ENCODE measurements at places on chromosomes 4 and X.

GRCh38 chr4:21198683-21199082 is 498.4 kb downstream of the PACRGL start:
- no peak for DNase-seq

DNA sequence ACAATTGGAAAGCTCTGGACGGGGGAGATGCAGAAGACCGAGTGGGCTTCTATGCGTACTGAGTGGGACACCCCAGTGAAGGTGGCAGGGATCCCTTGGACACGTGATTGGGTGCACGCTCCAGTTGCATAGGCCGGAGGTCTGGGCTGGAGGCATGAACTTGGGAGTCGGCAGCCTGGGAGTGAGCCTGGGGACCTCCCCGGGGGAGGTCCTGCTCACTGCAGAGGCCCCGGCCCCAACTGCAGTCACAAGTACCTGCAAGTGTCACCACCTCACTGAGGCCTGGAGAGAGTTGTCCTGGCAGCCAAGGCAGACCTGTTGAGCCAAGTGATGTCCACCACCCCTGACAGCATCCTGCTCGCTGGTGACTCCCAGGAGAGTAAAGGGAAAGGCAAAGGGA is 49.3 kb upstream of the HMX1 start:
- no peak for DNase-seq

GRCh38 chr4:76527666-76528065 is 92.6 kb downstream of the SHROOM3 start:
- no peak for DNase-seq

GRCh38 chr4:189765736-189766135 is 174.9 kb upstream of the FRG1 start:
- no peak for DNase-seq

- DNase-seq = no peak
These were observed 84.1 kb downstream of the NHS start for GRCh38 chrX:17459008-17459611.

DNA sequence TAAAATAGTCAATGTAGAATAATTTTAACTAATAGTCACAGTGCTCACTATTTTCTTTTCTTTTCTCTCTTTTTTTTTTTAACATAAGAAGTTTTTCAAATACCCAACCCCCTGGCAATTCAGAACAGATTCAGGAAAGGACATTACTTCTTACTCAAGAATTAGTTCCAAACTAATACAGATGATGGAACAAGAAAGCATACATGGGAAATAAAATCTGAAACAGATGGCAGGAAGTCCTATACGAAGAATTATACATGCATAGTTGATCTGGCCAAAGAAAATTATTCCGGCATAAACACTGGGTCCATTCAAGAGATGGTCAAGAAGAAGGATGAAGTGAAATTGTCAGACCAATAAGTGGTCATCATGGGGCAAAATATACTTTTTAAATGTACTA is 614.4 kb upstream of the INTU start:
- DNase-seq = no peak

- DNase-seq = no peak
These were observed 230.4 kb downstream of the DTHD1 start for GRCh38 chr4:36511785-36512184.

DNA sequence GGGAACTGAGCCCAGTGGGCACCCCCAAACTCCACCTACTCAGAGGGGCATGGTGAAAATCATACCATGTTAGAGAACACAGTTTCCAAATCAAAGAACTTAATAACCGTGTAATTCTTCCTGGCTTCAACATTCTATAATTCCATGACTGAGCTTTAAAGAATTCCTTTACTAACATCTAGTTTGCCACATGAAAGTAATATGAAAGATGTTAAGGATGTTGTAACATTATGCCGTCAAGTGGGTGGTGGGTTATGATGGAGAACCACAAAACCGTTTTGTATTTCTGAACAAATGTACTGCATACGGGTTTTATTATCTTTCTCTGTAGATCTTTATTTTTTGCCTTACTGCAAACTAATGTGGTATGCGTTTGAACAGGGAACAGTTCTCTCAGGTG is 549.0 kb upstream of the MAGEB2 start:
- DNase-seq = no peak

DNA sequence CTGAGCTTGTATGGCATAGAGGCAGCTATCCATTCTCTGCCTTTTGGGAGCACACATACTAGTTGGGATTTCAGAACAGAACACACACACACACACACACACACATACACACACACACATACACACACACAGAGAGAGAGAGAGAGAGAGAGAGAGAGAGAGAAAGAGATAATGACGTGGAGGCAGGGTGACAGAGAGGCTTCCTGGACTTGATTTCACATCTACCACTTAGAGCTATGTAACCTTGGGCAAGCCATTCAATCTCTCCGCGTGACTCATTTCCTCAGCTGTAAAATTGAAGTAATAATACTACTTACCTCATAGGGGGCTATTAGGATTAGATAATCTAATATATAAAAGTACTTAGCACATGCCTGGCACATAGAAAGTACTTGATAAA is 12.3 kb upstream of the GRIA3 start:
- DNase-seq = no peak

DNA sequence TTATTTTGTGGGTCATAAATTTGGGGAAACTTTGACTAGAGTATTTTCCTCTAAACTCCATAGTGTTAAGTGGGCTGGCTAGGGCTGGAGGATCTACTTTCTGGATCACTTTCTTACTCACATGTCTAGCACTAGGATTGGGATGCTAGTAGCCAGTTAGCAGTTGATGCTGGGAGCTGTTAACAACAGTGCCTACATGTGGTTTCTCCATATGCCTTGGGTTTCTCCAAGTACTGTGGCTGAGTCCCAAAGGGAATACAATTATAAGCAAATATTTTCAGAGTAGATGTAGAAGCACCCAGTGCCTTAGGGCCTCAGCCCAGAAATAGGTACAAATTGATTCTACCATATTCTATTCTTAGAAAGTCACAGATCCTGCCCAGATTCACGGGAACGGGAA is 1614.9 kb downstream of the ARAP2 start:
- no peak for DNase-seq

GRCh38 chr4:164648849-164649212 is 105.1 kb upstream of the SMIM31 start:
- DNase-seq = no peak

- no peak for DNase-seq
These were observed 301.3 kb downstream of the FBXW7 start for GRCh38 chr4:152234571-152234970.

DNA sequence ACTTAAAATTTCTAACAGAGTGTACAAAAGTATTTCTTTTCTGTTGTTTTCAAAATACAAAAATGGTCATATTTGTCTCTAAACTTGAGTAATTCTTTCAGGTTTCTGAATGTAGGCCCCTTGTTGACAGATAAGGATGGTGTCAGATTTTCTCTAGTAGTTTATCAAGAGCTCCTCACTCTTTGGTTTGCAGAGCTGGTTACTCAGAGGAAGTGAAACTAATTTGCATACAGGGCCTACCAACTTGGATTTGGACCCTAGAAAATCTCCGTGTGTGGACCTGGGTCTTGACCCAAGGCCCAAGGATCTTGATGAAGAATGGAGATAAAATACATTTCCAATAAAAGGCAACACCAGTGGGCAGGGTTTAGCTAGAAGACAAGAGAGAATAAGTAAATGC is 433 bp upstream of the ADH6 start:
- no peak for DNase-seq

- peak; percentile 50 for DNase-seq
These were observed 1.3 kb upstream of the JAKMIP1 start for GRCh38 chr4:6201580-6202091.

GRCh38 chr4:76087007-76087769 is 12.7 kb downstream of the ART3 start:
- DNase-seq = peak; percentile 54

DNA sequence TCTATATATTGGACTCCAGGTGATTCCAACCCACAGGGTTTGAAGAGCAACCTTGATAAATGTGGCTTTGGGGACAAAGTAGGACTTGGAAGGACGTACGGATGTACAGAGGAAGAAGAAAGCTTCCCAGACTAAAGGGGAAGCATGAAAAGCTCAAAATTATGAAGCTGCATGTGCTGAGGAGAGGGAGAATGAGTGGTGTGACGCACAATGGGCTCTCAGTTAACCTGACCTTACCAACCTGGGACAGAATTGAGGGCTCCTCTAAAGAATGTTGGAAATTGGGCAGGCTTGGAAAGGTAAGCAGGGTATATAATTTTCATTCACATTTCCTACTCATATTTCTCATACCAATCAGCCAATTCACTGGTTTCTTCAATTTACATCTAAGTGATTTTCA is 10.5 kb upstream of the TIGD2 start:
- no peak for DNase-seq

- DNase-seq = no peak
These were observed 40.6 kb upstream of the NAP1L5 start for GRCh38 chr4:88738180-88738579.

DNA sequence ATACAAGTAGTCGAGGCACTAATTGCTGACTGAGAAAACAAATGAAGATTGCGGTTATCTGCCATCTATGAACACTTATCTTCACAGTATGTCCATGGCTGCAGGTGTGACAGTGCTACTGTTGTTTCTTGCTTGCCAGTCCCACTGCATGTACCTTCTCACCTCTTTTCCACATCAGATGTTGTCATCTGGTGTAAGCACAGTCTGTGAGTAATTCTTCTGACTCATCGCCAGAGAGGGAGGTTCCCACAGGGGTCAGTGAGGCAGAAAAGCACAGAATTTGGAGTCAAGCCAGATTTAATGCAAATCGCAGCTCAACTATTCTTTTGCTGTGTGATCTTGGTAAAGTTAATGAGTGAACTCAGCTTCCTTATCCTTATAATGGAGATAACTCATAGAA is 144.4 kb downstream of the GLRA2 start:
- peak; percentile 34 for DNase-seq

DNA sequence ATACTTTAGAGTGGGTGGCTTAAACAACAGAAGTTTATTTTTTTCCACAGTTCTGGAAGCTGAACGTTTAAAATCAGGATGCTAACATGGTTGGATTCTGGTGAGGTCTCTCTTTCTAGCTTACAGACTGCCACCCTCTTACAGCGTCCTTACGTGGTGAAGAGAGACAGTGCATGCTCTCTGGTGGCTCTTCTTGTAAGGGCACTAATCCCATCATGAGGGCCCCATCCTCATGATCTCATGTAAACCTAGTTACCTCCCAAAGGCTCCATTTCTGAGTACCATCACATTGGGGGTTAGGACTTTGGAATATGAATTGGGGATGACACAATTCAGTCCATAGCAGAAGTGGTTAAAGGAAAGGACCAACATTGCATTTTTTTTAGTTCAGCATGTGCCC is 132.8 kb downstream of the BMPR1B start:
- DNase-seq = no peak

- DNase-seq = no peak
These were observed 142.7 kb downstream of the DKK2 start for GRCh38 chr4:106893395-106893881.

DNA sequence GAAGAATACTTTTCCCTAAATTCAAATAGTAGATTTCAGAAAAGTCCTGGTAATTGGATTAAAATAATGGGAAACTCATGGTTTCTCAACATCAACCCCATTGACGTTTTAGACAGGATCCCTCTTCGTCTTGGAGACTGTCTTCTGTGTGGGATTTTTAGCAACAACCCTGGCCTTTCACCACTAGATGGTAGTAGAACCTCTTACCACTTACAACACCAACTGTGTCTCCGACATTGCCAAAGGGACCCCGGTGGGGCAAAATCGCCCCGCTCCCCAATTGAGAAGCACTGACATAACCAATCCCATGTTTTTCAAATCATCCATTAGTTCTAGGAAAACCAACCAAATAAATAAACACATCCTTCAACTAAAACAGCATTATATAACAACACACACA is 16.9 kb upstream of the ANOS1 start:
- peak; percentile 25 for DNase-seq

- peak; percentile 47 for DNase-seq
These were observed 125.7 kb downstream of the ZC4H2 start for GRCh38 chrX:64850371-64851082.

DNA sequence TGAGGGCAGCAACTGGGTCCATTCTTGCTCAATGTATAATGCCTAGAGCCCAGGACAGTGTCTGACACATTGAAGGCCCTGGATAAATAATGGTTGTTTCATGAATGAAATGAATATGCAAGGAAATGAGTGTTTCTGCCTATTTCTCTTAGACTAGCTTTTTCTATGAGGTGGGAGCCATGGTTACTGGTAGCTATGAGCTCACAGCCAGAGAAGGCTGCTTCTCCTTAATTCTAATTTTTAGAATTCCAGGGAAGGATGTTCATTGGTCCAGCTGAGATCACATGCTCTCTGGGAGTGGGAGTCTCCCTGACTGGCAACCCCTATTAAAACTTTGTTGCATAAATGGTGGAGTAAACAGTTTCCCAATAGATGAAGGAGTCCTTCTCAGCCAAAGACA is 9.7 kb upstream of the DCUN1D4 start:
- DNase-seq = no peak

- no peak for DNase-seq
These were observed 113.6 kb upstream of the ADRA2C start for GRCh38 chr4:3652586-3652985.

DNA sequence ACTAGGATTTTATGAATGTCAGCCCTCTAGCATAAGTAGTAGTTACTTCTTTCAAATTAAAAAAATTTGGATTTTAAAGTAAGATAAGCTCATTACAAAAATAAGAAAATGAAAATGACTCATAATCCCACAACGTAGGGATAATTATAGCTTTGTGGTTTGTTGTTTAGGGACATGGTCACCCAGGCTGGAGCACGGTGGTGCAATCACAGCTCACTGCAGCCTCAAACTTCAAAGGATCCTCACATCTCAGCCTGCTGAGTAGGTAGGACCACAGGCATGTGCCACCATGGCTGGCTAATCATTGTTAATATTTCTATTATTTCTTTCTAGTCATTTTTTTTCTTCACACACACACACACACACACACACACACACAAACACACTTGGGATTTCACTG is 57.6 kb downstream of the PLAC1 start:
- DNase-seq = peak; percentile 15

DNA sequence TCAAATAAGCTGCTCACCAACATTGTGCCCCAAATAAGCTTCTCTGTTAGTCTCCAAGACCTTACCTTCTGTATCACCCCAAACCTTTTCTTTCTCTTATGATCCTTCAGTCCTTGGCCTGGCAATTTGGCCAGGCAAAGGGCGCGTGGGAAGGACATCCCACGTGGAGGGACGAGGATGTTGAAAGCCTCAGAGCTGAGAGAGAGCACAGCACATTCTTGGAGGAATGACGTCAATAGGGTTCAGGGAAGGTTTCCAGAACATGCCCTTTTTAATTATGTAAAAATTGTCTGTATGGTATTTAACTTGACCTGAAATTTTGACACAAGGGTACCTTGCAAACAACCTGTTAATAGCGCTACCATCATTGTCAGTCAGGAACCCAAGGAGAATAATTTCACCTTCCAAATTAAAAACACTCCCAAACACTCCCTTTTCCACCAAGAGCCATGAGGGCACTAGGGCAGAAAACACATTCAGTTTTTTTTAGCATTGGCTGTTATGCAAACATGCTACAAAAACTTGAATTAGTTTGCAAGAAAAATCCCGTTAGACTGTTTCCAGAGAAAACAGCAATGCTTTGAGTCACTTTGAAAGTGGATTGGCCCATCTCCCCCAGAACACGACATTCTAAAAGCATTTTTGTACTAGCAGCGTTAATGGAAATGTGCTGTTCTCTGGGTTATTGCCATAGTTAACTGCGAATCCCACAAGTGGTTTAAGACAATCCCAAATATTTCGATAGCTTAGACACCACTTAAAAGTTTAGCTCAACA is 183.2 kb upstream of the PUDP start:
- DNase-seq = no peak
